Coronary artery (tissue), 2 donors: ENCODE measurements at places on chromosomes 13 and 19.

DNA sequence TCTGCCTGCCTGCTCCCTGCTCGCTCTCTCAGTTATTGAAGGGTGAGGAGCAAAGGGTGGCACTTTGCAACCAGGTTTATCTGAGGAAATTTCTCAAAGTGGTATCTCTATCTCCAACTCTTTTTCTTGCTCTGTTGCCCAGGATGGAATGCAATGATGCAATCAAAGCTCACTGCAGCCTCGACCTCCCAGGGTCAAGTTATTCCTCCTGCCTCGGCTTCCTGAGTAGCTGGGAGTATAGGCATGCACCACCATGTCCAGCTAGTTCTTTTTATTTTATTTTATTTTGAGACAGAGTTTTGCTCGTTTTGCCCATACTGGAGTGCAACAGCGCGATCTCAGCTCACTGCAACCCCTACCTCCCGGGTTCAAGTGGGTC, 4.9 kb downstream of the ACTMAP start:
- DNase-seq = no peak

GRCh38 chr13:110200276-110200870, 106.6 kb downstream of the COL4A1 start:
- peak; percentile 62 for DNase-seq

GRCh38 chr19:50020481-50020880, 4.7 kb downstream of the VRK3 start:
- DNase-seq = no peak

DNA sequence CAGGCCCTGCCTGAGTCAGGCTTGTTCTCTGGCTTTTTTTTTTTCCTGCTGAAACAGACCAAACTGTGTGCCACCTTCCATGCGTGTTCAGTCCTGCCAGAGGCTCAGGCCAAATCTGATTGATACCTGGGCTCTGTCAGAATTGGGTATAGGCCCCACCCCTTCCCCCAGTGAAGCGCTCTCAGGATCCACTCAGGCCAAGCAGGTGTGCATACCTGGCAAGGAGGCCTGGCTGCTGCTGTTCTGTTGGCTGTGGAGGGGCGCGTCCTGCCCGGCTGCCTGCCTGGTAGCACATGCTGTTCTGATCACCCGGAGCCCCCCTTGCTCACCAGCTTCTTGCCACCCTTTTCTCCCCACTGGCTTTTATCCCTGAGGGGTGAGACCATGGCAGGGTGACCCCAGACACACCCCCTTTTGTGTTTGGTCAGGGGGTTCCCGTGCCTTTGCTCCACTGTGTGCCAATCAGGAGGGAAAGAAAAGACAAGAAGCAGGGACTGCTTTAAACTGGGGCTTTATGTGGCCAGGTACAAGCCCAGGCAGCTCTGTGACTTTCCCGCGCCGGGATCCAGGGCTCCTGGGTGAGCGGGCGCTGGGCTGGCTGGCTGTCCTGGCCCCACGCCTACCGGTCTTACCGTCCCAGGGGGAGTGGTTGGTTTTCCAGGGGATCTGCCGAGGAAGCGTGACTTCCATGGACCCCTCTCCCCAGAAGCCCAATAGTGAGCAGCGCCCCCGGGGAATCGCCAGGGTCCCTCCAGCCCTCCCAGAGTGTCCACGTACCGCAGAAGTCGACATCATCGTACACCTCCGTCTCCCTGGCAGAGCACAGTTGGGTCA, 12.7 kb downstream of the PRAM1 start:
- DNase-seq = no peak

GRCh38 chr13:39224671-39225240, 186.5 kb downstream of the NHLRC3 start:
- DNase-seq = no peak

- DNase-seq = no peak
These were observed 27.9 kb upstream of the EDNRB start for GRCh38 chr13:77946522-77946921.

- no peak for DNase-seq
These were observed 329.7 kb downstream of the NDFIP2 start for GRCh38 chr13:79810669-79811068.

DNA sequence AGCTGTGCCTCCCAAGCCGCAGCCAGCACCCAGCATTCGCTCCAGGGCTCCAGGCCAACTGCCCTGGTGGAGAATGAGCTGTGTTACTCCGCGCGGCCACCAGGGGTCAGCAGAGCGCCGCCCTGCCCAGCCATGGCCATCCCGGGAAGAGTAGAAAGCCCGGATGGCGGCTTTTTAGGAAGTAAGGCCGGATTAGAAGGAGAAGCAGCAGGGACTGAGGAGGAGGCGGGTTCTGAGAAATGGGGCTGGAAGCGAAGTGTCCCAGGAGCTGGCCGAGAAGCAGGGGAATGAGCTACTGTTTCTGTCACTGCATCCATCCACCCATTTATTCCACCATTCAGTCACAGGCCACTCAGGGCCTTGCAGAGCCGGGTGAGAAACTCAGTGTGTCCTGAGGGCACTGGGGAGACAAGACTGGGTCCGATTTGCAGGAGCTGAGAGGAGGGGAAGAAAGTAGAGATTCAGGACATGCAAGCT, 6.6 kb upstream of the NPAS1 start:
- no peak for DNase-seq

DNA sequence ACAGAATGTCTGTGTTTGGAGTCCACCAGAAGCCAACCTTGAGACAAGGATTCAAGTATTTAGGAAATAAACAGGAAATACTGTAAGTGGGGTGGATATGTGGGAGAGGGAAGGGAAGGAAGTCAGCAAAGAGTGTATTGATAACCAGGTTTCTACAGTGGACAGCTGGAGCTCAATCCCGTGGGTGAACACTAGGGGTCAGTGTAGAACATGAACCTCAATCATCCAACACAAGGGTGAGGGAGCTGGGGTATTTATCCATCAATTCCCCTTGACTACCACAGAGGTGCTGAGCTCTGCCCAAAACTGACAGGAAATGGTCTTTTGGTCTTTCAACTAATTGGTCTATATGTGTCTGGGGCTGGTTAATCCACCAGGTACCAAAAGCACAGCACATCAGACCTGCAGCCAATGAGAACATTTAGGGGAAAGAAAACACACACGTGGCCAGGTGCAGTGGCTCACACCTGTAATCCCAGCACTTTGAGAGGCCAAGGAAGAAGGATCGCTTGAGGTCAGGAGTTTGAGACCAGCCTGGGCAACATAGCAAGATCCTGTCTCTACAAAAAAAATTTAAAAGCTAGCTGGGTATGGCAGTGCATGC, 5.6 kb upstream of the SYDE1 start:
- no peak for DNase-seq

DNA sequence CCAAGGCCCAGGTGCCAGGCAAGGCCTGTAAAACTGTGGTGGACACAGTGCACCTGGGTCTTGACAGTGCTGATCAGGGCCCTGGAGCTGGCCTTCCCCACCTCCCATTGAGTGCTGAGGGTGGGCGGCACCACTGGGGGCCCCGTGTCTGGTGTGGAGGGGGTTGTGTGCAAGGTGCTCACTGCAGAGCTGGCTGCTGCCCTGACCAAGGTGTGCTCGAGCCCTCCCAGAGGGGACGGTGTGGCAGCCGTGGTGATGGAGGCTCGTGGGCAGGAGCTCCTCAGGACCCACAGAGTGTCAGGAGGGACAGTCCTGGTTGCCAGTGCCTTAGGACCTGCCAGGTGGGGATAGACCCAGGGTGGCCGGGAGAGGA, 23.0 kb downstream of the ATP4B start:
- DNase-seq = no peak

DNA sequence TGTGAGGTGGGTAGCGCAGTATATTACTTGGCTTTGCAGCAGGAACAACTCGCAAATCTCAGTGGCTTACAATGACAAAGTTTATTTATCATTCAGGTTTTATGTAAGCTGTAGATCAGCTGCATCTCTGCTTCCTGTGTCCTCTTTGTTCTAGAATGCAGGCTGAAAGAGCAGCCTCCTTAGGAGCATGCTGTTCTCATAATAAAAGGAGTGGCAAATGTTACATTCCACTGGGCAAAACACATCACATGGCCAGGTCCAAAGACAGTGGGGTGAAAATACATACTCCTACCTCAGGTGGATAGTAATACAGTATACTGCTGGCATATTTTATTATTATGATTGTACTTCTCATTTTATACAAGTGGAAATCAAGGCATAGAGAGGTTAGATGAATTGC, 1.2 kb upstream of the CSNK1A1L start:
- no peak for DNase-seq

GRCh38 chr19:36331353-36332228, 47.4 kb downstream of the ZFP14 start:
- DNase-seq = peak; percentile 90

GRCh38 chr13:26457212-26457611, 100.3 kb upstream of the WASF3 start:
- DNase-seq = no peak

- no peak for DNase-seq
These were observed 5.2 kb upstream of the BCAT2 start for GRCh38 chr19:48815870-48816501.

DNA sequence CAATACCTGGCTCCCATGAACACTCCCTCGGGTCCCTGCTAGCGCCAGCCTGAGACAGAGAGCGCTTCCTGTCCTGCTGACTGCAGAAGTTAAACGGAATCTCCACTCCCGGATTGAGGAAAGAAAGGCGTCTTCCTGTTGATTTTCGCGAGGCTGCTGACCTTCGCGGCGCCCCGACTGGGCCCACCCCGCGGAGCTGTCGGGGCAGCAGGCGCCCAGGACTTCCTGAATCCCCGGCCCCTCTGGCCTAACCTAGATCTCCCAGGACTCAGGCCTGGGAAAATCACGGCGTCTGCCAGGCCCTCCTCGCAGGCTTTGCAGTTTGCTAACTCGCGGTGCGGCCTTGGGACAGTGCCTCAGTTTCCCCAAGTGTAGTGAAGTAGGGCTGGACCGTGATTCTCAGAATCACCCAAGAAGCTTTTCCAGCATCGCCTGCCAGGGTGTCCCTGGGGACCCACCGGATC, 108.8 kb downstream of the KCTD15 start:
- DNase-seq = no peak

- DNase-seq = no peak
These were observed 216.6 kb upstream of the SLC10A2 start for GRCh38 chr13:103282571-103283450.
